ENCODE measurements at places on chromosomes 1 and 21.

DNA sequence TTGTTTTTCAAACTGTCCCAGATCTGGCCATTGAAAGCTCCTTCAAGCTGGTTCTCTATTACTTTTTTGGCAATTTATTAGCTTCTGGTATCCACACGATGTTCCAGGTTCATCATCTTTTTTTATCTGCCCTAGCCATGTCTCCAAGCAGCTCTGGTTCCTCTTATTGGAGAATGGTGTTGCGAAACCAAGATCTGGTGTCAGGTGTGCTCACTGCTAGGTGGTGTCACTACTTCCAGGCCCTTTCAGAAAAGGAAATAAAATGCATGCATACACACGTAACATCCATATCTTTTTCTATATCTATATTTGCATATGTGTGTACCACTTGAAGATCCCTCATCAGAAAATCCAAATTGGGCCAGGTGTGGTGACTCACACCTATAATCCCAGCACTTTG lies 53.3 kb downstream of the GATAD2B start:
- no peak for DNase-seq

DNA sequence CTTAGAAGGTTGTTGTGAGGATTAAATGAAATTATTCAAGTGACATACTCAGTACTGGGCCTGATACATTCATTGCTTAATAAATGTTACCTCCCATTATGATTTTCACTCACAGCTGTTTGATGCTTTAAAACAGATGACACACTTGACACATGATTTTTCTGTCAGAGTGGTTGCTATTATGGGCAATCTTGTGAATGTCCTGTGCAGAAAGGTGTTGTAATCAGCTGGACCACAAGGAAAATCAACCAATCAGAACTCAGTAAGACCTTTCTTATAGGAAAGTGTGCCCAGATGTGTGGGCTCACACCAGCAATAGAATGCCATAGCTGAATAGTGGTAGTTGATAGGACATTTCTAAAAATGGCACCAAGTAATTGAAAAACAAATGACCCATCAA lies 23.5 kb downstream of the GJA5 start:
- no peak for DNase-seq

DNA sequence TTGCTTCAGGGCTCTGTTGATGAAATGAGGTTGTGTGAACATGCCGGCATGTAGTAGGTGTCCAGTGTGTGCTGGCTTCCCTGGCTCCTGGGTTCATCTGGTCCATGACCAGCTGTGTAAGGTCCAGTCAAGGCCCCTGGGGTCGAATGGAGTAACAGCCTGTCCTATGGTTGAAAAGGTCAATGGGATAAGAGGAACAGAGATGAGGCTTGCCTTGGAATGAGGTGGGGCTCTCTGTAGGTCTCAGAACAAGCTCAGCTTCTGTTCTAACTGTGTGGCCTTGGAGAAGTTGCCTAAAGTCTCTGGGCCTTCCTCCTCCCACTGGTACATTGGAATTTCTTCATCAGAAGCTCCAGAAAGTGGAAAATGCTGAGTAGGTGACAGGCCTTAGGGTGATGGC lies 26.6 kb downstream of the RPS6KA1 start:
- no peak for DNase-seq

DNA sequence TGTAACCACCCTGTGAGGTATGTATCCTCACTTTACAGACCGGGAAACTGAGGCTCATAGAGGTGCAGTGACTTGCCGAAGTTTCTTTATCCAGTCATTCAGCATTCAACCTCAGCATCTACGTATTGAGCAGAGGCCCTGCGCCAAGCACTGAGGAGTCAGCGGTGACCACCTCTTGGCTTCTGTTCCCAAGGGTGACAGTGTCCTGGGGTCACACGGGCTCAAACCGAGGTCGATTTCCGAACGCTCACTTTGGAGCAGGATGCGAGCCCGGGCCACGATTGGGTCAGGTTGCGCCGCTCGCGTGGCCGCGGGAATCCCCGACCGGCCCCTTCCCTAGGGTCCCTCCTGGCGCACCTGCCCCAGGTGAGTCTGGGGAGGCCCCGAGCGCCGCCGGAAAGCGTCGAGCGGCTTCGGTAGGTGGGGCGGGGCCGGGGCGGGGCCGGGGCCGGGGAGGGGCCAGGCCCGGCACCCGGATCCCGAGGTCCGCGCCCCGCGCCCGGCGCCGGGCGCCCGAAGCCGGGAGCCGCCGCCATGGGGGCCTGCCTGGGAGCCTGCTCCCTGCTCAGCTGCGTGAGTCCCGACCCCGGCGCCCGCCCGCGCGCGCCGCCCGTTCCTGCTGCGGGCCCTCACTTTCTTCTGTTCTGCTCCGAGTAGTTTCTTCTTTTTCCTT lies at the start of gene SERINC2:
Gene SERINC2, plus strand, starts transcription at position 482 of the 673 bp plus-strand sequence. Its CDS starts 53 bp downstream, at position 535.
- no peak for DNase-seq

GRCh38 chr21:15729674-15730483 lies at the start of gene USP25:
Gene USP25 (plus strand): TSS chr21:15729982. CDS start chr21:15730394, 412 bp downstream.
- DNase-seq: peak; percentile 91

DNA sequence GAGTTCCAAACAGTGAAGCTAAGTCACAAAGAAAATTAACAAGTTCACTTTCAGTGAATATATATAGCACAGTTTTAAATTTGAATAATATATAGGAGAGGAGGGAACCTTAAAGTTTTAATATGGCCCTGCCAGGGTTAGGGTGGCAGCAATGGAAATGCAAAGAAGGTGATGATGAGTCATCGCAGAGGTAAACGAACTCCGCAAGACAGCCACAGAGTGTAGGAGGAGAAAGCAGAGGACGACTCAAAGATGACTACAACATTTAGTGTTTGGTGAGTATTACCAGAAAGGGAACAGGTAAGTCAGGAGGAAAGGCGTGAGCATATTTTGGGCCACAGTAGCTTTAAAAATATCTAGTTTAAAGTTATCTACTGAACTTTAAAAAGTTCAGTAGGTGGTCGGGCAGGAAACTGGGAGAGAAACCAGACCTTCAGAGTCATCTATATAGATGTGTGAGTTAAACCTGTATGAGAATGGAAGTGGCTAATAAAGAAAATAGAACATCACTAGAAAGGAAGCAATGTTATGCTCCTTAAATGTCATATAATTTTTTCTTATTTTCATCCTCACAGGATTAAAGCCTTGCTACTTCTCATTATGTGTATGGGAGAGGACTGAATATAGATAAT lies 75.7 kb downstream of the UCHL5 start:
- no peak for DNase-seq

GRCh38 chr1:7707527-7707926 lies 63.6 kb upstream of the VAMP3 start:
- DNase-seq: no peak

DNA sequence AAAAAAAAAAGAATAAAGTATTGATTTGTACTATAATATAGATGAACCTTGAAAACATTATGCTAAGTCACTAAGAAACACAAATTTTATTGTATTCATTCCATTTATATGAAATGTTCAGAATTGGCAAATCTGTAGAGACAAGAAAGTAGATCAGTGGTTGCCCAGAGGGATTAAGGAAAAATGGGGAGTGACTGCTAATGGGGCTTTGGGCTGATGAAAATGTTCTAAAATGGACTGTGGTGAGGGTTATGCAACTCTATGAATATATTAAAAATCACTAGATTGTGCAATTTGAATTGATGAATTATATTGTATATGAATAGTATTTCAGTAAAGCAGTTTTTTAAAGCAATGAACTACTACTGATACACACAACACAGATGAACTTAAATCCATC lies 10.0 kb downstream of the GDAP2 start:
- DNase-seq: no peak

DNA sequence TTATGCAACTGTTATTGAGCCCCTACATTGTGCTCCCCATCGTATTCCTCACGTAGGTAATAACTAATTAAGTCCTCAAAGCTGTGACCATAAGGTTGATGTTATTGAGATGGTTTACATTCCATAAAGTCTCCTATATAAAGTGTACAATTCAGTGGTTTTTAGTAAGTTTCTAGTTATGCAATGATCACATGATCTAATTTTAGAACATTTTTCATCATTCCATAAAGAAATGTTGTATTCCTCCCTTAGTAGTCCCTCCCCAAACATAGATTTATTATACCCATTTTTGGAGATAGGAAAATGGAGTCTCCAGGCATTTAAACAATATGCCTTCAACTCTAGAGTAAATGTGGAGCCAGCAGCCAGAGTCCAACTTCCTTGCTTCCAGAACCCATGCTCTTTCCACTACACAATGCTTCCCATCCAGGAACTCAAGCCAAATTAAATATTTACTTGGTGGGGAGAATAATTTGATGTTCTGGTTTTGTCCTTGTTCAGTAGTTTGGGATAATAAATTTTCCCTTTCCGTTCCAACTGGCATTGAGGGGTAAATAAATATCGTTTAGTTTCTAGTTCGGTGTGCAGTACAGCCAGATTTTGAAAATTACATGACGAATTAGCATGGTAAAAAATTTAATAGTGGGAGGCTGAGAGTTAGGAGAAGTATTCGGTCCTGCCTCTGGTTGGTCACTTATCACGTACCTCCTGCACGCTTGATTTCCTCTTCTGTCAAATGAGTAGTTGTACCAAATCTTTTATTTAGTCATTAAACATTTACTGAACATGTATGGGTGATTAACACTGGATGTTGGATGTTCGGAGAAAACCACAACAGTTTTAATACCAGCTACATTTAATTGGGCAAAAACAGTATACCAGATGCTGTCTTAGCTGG lies 66.3 kb downstream of the CACHD1 start:
- DNase-seq: no peak

DNA sequence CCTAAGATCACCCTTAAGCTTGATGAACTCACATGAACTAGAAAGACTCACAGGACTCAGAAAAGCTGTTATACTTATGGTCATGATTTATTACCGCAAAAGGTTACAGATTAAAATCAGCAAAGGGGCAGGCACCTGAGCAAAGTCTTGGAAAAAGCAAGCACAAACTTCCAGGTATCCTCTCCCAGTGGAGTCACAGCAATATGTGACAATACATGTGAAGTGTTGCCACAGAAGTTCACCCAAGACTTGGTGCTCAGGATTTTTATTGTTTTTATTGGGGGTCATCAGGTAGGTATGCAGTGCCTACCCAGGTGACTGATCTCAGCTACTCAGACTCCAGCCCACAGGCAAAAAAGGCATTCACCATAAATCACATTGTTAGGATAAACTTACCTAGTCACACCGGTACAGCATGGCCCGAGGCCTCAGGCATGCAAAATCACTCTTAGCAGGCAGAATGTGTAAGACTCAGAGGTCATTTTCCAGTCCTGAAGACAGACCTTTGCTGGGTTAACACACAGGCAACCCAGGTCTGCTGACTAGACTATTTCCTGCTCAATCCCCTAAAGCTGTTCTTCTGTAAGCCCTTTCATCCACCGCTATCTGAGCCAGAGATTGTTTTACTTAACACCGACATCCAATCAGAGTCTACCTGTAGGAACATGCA lies 55.6 kb downstream of the SSX2IP start:
- no peak for DNase-seq

- no peak for DNase-seq
These were observed 37.9 kb upstream of the PPIH start for GRCh38 chr1:42620307-42620706.

- DNase-seq: peak; percentile 89
These were observed 7.2 kb upstream of the TACSTD2 start for GRCh38 chr1:58584082-58584895.

DNA sequence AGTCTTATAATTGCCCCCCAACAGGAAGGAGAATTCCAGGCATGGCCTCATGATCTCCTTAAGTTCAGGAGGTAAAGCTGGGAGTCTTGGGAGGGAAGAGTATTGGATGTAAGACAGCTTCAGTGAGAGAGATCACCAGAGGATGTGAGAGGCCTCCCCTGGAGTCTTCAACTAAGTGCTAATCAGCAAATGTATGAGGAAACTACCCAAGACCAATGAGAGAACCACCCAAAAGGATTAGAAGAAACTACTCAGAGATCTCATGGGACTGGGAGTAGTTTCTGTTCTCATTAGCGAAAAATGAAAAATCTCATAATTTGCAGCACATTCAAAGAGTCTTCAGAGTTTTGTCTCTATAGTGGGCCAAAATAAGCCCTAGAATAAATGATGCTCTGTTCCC lies 36.6 kb upstream of the WNT2B start:
- DNase-seq: no peak

DNA sequence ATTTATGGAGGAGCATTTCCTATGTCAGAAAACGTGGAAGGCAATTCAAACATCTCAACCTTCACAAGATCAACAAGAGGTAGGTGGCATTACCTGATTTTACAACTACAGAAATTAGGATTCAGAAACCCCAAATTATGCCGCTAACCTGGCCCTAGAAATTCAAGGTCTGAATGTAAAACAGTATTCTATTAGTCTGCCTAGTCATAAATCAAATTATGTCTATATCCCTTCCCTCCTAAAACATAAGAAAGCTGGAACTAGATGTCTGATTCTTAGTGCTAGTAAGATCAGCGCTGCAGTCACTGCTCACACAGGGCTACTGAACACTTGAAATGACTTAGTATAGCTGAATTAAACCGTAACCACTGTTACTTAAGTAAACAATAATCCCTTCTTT lies 1.4 kb downstream of the TOMM20 start:
- no peak for DNase-seq

GRCh38 chr1:53737648-53738204 lies 1.2 kb downstream of the GLIS1 start:
- peak; percentile 24 for DNase-seq

DNA sequence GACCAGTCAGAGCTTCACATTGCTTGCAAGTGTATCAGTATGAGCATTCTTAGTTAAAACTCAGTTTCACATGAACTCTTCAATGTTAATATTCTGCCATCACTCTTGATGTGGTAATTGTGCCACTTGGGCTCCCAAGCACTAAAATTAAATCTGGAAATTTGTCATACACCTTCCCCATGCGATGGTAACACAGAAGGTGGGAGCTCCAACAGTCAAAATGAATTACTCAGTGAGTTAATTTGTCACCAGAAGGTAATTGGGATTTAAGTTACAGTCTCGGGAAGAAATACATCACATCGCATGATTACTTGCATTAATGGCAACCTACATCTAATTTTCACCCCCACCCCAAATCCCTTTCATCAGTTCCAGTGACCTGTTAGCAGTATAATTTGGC lies 376.5 kb upstream of the DAB1 start:
- DNase-seq: no peak

DNA sequence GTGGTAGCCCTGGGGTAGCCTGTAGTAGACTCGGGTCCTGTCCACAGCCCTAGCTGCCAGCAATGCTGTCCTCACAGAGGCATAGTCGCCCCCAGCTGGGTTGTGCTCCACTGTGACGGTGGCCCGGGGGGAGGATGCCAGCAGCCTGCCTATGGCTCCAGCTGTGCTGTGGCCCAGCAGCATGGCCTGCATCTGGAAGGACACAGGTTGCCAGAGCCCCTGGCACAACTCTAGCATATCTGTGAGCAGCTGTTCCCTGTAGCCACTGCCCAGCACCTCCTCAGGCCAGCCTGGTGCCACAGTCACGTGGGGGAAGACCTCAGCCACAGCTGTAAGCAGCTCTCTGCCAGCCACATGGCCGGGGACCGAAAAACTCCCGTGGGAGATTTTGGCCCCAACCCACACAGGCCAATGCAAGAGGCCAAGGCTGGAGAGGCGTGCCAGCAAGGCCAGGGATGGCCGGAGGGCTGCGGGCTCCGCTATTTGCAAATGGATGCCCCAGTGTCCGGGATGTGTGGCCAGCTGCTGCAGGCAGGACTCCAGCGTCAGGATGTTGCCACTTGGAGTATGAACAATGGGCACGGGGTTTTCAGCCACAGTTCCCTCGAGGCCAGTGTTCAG lies 13.9 kb downstream of the FAM151A start:
- peak; percentile 39 for DNase-seq

Data from muscle of back (tissue), 13 donors.